ENCODE measurements at places on chromosomes 16 and 17.
A peak's percentile ranks its signal among the peaks of the same experiment; 100 is the strongest.

DNA sequence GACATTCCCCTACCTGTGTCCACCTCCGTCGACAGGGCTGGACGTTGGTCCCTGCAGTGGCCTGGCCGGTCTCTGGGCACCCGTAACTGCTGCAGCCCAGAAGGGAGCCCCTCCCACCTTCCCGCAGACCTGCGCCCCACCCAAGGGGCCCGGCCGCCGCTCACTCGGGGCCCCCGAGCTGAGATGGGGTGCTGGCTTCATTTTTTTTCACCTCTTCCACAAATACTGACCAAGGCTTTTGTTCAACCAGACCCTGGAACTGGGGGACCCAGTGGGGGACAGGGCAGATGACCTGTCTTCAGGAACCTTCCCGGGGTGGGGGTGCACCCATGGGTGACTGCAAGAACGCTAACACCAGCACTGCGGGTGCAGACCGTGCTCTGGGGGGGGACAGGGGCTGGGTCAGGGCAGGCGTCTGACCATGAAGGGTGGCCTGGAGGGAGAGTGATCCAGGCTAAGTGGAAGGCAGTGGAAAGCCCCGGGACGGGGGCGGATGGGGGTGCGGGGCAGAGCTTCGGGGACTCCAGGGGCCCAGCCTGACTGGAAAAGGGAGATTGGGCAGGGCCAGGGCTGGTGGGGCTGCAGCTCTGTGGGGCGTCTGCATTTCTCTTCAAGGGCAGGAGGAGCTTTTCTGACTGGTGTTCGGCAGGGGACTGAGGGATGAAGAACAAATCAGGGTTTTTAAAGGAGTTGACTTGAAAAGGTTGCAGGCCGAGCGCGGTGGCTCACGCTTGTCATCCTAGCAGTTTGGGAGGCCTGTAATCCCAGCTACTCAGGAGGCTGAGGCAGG, 42.3 kb downstream of the SLC7A5 start:
- no peak for DNase-seq

GRCh38 chr16:76956394-76956793, 234.6 kb upstream of the MON1B start:
- DNase-seq: no peak

- DNase-seq: no peak
These were observed 9.2 kb downstream of the UBALD2 start for GRCh38 chr17:76274112-76274956.

GRCh38 chr16:2237493-2238149, 1.4 kb downstream of the DNASE1L2 start:
- DNase-seq: no peak

GRCh38 chr16:68943961-68944360, 100.6 kb downstream of the TANGO6 start:
- DNase-seq: no peak

DNA sequence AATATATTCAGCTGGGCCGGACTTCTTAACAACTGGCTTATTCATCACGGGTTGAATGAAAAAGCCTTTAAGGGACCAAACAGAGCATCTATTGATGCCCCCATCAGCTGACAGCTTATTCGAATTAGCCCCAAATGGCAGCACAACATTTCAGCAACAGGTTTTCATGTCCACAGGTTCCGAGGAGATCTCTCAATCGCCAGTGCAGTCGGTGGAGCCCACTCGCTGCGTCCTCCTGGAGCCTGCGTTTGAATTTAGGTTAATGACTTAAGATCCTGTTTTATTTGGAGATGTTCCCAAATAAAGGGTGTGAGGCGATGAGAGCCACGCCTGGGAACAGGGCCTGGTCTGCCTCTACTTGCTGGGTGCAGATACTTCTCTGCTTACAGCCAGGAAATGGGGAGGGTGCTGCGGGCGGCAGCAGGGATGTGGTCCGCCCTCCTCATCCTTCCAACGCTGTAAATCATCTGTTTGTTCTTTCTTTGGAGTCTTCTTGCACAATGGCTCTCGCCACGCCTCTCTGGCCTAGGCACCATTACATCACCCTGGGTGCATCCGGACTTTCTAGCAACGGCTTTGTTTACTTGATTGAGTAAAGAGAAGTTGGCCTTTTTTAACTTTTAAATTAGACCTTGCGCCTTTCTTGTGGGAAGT, 22.6 kb downstream of the NDE1 start:
- peak; percentile 73 for DNase-seq

DNA sequence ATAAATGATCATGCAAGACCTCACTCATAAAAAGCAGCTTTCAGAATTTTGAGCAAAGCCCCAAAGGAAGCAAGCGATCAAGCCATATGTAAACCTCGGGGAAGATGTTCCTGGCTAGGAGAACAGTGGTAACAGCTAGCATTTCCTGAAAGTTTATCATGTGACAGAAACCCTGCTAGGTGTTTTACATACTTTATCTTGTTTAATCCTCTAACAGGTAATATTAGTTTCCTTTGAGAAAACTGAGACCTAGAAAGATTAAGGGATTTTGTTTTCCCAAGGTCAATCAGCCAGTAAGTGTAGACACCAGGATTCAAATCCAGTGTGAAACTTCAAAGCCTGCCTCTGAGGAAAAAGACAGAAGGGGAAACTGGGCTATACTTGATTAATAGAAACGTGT, 362.4 kb upstream of the MAF start:
- DNase-seq: no peak

- no peak for DNase-seq
These were observed 4.0 kb upstream of the SLC5A2 start for GRCh38 chr16:31478956-31479355.

- no peak for DNase-seq
These were observed 8.6 kb downstream of the DNAH17 start for GRCh38 chr17:78568494-78569115.

GRCh38 chr17:11300201-11300600, 59.2 kb downstream of the SHISA6 start:
- no peak for DNase-seq

DNA sequence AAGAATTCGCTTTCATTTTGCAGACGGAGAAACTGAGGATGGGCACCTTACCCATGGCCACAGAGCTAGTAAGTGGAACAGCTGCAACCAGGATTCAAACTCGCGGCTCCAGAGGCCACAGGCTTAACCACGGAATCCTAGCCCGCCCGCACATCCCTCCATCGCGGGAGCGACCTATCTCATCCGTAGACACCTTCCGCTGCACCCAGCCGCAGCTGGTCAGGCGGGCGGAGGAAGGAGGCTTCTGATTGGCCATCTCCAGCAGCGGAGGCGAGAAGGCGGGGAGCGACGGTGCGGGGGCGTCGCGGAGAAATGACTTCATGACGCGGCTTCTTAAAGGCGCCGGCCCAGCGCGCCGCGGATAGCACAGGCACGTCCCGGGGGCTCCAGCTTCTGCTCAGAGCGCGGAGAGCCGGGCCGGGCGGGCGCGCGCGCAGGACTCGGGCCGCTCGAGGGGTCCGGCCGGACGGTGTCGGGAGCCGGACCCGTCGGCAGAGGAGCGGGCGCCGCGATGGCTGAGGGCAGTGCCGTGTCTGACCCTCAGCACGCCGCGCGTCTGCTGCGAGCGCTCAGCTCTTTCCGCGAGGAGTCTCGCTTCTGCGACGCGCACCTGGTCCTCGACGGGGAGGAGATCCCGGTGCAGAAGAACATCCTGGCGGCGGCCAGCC, at the start of gene GAN:
TSS of gene GAN (plus strand) at position 360 of the 668 bp plus-strand sequence. CDS start at position 512, 152 bp downstream.
- peak; percentile 81 for DNase-seq

DNA sequence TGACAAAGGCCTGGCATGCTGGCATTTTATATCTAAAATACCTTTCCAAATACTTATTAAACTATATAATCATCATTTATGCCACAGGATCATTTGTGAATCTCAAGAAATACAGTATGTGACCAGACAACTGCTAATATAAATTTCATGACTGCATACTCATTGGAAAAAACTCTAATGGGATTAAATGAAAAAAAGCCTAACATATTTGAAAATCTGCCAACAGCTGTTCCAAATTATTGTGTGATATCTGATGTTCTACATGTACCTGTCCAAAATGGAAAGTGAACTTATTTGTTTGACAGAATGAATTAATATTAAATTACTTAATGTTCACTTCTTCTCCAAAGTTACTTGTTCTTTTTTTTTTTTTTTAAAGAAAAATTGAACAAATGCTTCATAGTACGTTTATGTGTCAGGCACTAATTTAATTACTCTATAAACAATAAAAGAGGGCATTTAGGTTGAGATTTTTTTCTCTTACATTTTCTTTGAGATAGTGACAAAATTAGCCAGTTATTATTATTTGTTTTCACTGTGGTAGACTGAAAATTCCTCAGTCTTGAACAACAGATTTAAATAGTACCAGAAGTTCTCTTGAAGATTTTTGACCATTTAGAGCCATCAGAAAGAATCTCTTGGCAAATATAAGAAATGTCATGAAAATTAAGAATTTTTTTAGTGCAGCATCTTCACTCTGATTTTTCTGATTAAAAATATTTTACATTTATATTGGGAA, 114.0 kb downstream of the FTO start:
- DNase-seq: no peak

DNA sequence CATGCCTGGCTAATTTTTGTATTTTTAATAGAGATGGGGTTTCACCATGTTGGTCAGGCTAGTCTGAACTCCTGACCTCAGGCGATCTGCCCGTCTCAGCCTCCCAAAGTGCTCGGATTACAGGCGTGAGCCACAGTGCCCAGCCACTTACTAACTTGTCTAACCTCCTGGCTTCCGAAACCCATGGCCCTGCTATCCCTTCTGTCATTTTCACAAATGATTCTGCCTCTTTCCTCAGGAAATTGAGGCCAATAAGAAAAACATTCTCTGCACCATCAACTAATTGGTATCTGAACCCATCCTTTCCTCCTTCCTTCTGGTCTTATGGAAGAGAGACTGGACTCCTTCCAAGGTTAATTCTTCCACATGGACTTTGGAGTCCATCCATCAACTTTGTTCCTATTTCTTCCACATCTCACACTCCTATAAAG, 27.9 kb upstream of the TNRC6A start:
- DNase-seq: no peak

GRCh38 chr16:5776876-5777275, 679.3 kb upstream of the EEF2KMT start:
- no peak for DNase-seq

DNA sequence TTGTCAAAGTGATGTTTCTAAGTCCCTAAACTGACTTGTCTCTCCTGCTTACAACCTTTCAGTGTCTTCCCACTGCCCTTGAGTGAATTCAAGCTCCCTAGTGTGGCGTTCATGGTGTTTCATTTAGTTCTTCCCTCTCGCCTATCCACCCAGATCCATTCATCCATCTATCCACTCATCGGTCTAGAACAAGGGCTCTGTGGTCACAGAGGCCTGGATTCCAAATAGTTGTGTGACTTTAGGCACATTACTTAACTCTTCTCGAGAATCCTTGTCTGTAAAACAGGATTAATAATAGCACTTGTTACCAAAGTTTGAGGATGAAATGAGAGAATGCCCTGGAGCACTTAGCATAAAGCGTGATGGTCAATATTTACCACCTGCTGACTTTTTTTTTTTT, 870 bp upstream of the TAC4 start:
- DNase-seq: no peak

DNA sequence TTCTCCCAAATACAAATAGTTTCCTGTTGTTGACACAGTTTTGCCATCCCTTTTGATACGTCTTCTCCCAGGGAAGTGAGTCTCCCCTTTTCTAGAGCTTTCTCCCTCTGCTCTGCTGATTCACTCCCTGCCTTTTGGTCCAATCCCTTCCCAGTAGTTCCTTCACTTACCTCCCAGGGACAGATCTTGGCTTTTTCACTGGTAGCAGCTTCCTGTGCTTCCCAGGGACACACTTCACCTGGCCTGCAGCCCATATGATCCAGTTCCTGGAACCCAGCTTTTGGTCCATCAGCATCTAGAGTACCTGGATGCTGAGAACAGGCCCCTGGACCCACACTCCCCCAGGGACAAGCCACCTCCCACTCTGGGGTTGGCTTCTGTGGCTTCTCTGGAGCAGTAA, 15.8 kb downstream of the GPR179 start:
- no peak for DNase-seq

DNA sequence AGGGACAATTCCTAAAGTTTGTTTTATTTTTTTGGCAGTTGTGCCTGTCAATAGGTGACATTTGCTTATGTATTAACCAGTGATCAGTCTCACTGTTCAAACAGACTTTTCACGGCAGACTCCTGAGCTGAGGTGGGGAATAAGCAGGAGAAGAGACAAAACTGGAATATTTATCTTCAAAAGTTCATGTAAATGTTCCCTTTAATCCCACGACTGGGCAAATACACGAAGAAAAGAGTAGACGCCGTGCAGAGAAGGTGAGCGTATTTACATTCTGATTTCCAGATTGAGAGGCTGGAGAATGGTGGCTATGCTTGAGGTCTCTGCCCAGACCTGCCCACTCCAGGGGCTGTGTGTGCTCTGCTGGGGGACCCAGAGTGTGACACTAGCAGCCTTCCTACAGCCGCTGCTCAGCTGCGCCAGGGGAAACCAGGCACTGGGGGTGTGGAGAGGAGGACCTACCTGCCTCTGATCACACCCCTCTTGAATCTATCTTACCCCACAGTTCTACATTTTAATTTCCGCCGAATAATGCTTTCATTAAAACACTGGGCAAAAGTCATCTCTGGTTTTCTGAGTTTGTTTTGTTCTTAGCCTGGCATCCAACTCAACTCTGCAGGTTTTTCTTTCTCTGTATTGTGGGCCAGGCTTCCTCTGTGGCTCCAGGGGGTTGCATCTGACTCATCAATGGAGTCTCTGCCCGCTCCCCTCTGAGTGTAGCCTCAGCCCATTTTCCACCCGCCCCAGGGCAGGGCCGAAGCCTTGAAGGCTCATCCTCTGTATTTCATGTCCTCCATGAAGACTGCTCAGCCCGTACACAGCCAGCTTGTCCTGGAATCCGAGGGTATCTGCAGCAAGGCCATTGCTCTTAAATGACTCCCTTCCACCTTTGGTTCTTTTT, 237.1 kb downstream of the NTN1 start:
- no peak for DNase-seq

- DNase-seq: no peak
These were observed 29.0 kb upstream of the ATP2C2 start for GRCh38 chr16:84339311-84339710.

DNA sequence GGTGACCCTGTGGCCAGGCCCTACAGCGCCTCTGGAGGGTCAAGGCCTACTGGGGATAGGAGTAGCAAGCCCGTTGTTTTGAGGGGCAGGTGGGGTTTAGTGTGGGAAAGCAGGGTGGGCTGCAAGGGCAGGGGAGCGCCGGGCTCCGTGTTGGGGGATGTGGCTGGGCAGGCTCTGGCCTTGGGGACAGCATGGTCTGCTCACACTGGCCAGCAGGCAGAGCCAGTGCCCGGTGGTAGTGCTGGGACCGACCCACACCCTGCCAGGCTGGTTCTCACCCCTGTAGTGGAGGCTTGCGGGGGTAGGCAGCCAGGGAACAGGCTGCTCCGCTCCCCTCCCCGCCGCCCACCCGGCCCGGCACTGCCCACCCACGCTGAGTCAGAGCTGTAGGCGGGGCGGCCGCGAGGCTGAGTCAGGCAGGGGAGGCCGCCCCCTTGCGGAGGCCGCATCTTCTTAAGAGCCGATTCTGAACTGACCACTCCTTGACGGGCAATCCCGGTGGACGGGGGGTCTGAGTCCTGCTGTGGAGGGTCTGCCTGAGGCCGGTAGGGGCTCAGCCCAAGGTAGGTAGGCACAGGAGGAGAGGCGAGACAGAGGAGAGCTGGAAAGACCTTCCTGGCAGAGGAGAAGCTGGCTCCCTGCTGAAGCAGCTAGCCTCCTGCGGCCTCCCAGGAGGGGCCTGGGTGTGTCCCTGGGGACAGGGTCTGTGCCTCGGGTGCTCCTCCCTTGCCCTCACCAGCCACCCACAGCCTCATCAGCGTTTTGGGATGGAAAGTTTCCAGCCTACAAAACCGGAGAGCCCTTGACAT, 62.4 kb downstream of the BAIAP2 start:
- DNase-seq: no peak

All from T-helper 2 cell (primary cell).